ENCODE measurements at places on chromosomes 7 and 10. TPM values are rescaled to one million over a fixed set of nuclear protein-coding genes. Genes with fewer than 3 reads are reported as not detected.

HOXA6 gene
- not detected for total RNA-seq

CYP3A4 gene
- not detected for total RNA-seq

LEP gene
- total RNA-seq = not detected

DYNC1I1 gene
- total RNA-seq = 3.2 TPM

DNA sequence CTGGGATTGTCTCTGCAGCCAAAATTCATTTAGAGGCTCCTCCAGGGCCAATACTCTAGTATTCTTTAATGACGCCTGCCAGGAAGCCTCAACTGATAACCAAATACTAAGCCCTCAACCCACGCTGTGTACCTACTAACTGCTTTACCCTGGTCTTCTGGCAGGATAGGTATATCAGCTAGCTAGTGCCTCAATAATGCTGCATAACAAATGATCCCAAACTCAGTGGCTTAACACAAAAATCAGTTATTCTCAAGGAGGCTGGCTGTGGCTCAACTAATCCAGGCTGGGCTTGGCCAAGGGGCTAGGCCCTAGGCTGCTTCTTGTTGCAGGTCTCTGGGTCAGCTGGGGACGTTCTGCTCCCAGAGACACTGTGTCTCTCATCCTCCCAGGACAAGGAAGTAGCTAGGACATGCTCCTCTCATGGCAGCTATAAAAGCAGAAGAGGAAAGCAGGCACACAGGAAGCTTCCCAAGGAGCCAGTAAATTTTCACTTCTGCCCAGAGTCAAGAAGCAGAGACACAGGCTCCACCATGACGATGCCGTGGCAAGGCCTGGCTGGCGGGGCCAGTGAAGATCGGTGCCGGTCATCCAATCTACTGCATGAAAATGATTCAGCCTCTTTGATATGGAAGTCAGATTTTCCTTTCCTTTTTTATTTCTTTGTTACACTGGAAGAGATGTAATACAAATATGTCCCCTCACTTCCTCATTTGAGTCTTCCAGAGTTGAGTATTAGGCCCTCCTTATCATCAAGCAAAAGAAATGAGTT is 28.6 kb upstream of the COL13A1 start:
- H3K4me1 ChIP-seq = peaks cover 20% of the 10 kb centered on the region
- H3K4me3 ChIP-seq = no peak overlapping the region
- no peak overlapping the region for H3K27ac ChIP-seq
- no peaks in the 10 kb centered on the region for H3K36me3 ChIP-seq

DNA sequence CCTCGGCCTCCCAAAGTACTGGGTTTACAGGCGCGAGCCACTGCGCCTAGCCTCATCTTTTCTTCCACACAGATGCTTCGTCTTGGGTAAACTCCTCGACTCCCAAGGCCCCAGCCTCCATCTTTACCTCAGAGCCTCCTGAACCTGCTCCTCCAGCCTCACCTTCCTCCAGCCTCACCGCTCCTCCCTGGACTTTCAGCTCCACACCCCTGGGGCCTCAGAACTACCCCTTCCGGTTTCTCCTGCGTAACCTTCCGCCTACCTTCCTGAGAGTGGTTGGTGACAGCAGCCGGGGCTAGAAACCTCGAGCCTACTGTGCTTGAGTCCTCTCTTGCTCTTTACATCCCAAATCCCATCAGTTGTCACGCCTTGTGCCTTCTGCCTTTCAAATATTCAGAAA is 45.8 kb downstream of the FKBP6 start:
- no peak overlapping the region for H3K27ac ChIP-seq
- no peak overlapping the region for H3K4me3 ChIP-seq
- no peak for DNase-seq
- H3K27me3 ChIP-seq = peaks cover 6% of the 10 kb centered on the region
- H3K36me3 ChIP-seq = no peaks in the 10 kb centered on the region

DNA sequence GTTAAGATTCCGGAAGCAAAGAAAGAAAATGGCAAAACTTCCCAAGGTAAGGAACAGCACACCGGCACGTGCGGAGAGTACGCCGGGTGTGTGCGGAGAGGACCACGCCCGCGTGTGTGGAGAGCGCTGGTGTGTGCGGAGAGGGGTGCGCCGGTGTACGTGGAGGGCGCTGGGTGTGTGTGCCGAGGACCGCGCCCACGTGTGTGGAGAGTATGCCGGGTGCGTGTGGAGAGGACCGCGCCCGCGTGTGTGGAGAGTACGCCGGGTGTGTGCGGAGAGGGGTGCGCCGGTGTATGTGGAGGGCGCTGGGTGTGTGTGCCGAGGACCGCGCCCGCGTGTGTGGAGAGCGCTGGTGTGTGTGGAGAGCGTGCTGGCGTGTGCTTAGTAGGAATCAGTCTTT is 48.6 kb upstream of the DPYSL4 start:
- H3K4me1 ChIP-seq = no peaks in the 10 kb centered on the region
- H3K27ac ChIP-seq = no peak overlapping the region
- H3K36me3 ChIP-seq = no peaks in the 10 kb centered on the region
- no peak for DNase-seq
- H3K4me3 ChIP-seq = no peak overlapping the region
- H3K27me3 ChIP-seq = no peaks in the 10 kb centered on the region

DNA sequence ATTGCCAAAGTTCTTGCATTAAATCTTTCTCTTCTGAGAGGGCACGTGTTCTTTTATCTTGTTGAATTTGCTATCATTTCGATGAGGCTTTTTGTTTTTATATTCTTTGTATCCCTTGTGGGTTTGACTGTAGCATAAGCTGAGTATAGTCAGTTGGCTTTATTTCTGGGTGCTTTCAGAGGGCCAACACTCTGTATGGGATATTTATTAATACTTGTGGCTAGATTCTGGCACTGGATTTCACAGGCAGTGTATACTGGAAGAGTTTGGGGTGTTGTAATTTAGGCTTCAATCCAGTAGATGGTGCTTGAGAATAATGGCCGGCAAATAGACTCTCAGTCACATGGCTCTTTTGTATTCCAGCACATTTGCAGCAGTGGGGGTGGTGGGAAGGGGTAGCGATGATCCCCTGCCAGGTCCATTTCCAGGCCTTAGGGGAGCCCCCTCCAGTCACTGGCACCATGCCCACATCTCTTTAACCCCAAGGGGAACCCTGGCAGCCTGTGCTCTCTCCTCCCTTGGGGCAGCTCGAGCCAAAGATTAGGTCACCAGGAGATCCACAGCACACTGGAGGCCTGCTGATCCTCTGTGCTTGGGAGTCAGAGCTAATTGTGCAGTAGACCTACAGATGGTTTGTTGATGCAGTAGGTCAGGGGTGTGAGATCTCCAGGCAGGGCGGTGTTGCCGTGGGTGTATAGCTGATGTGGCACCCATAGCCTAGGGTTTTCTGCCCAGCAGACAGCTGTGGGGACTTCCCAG is 81.8 kb downstream of the PTPN20 start:
- peak; percentile 23 for DNase-seq
- no peaks in the 10 kb centered on the region for H3K27me3 ChIP-seq
- no peaks in the 10 kb centered on the region for H3K36me3 ChIP-seq

DNA sequence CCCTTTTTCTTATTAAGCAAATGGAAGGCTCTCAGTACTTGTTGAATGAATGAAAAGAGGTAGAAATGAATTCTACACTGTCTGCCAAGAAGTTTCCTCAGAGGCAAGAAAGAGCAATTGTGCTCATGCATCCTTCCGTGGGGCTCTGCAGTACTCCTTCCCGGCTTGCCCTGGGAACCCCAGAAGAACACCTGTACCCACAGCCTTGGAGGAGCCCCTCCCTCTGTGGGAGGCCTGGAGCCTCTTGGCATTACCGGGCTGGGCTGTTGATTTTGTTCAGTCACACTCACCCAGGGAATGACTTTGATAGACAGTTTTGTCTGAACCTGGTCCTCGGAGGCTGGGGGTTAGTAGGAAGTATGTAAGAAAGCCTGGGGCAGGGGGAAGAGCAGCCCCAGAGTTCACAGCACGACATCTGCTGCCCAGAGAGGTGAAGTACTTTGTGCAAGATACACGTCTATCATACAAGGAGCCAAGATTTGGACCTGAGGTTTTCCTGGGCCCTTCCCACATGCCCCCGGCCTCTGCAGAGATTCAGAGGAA is 134.8 kb upstream of the GDF10 start:
- H3K27me3 ChIP-seq = no peaks in the 10 kb centered on the region
- H3K27ac ChIP-seq = peak overlapping the region; percentile 75

- peaks cover 22% of the 10 kb centered on the region for H3K4me1 ChIP-seq
- no peak overlapping the region for H3K27ac ChIP-seq
- no peak overlapping the region for H3K4me3 ChIP-seq
- H3K36me3 ChIP-seq = no peaks in the 10 kb centered on the region
Observed at GRCh38 chr10:114401195-114401791, 3.0 kb downstream of the AFAP1L2 start.

- DNase-seq = no peak
- H3K4me1 ChIP-seq = no peaks in the 10 kb centered on the region
- no peaks in the 10 kb centered on the region for H3K36me3 ChIP-seq
- no peak overlapping the region for H3K4me3 ChIP-seq
- no peak overlapping the region for H3K27ac ChIP-seq
Observed at GRCh38 chr10:32771217-32771616, 186.8 kb downstream of the ITGB1 start.

DNA sequence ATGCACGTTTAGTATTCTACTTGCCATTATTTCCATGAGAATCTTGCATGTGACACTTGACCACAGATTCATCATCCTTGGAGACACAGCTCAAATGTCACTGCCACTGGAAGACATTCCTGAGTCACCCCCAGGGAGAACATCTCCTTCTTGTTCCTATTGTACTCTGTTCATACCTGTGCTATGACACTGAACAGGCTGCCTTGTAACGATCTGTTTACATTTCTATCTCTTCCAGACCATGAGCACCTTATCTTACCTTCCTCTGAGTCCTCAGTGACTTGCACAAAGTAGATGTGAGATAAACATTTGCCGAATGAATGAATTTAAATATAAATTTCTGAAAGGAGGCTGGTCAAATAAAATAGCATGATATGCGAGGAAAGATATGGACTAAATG is 331.9 kb upstream of the LRRN3 start:
- no peaks in the 10 kb centered on the region for H3K27me3 ChIP-seq
- no peak for DNase-seq
- H3K4me3 ChIP-seq = no peak overlapping the region
- H3K36me3 ChIP-seq = no peaks in the 10 kb centered on the region

DNA sequence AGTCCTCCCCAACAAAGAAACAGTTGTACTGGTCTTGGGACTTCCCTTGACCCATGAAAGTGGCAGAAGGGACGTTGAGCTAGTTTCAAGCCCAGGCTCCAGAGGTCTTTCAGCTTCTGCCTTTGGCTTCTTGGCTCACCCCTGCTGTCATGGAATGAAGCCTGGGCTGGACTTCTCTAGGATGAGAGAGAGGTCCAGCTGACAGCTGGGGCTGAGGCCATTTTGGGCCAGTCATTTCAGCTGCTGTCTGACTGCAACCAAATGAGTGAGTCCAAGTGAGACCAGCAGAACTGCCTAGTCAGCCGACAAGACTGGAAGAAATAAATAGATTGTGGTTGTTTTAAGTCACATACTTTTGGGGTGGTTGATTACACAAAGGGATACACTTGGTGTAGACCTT is 76.6 kb downstream of the TMEM178B start:
- H3K4me3 ChIP-seq = no peak overlapping the region
- H3K27ac ChIP-seq = no peak overlapping the region
- no peak for DNase-seq
- no peaks in the 10 kb centered on the region for H3K27me3 ChIP-seq

GRCh38 chr10:80156216-80156615 is 23.7 kb downstream of the PLAC9 start:
- peak; percentile 14 for DNase-seq
- H3K27me3 ChIP-seq = no peaks in the 10 kb centered on the region
- H3K4me3 ChIP-seq = no peak overlapping the region
- peaks cover 23% of the 10 kb centered on the region for H3K36me3 ChIP-seq

GRCh38 chr10:43091846-43092245 is 15.0 kb downstream of the RET start:
- no peak overlapping the region for H3K27ac ChIP-seq
- DNase-seq = no peak
- H3K4me3 ChIP-seq = no peak overlapping the region
- no peaks in the 10 kb centered on the region for H3K36me3 ChIP-seq

GRCh38 chr10:47151920-47152319 is 148.1 kb upstream of the GDF10 start:
- no peaks in the 10 kb centered on the region for H3K4me1 ChIP-seq
- no peaks in the 10 kb centered on the region for H3K27me3 ChIP-seq

GRCh38 chr10:53357587-53357986 is 585.0 kb upstream of the MBL2 start:
- H3K27me3 ChIP-seq = no peaks in the 10 kb centered on the region
- no peak overlapping the region for H3K4me3 ChIP-seq
- no peaks in the 10 kb centered on the region for H3K36me3 ChIP-seq
- DNase-seq = no peak

DNA sequence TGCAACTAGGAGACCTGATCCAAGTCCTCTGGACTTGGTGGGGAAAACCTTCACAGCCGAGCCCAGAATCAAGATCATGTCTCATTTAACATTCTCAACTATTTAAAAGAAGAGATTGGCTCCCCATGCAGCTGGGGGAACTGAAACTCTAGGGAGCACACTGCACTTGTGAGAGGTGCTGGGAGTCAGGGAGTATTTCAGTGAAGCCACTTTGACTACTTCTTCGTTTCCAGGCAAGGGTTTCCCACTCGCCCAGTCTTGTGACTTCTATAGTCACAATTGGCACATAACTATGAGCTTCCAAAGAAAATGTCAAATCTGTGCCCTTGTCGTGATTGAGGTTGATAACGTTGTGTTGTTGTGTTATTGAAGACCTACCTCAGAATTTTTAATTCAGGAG is 62.9 kb downstream of the AKR1B1 start:
- H3K27ac ChIP-seq = no peak overlapping the region
- H3K27me3 ChIP-seq = no peaks in the 10 kb centered on the region
- no peak overlapping the region for H3K4me3 ChIP-seq
- no peaks in the 10 kb centered on the region for H3K4me1 ChIP-seq
- no peak for DNase-seq
- no peaks in the 10 kb centered on the region for H3K36me3 ChIP-seq

DNA sequence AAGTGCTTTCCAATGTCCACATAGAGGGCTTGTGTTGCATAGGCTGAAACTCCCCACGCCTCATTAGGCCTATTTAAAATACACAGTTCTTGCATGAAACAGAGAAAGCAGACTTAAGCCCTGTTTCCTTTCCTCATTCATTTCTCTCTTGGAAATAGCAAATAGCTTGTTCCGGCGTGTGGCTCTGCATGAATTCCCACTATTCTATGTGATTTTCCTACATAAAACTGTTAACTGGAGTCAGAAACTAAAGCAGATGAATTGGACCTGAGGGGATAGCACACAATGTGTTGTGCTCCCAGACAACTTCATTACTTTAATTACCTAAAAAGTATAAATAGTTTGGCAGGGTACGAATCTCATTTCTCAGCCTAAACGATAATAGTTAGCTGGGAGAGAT is 981.5 kb downstream of the SORCS1 start:
- H3K4me3 ChIP-seq = no peak overlapping the region
- no peaks in the 10 kb centered on the region for H3K36me3 ChIP-seq
- no peak for DNase-seq
- no peaks in the 10 kb centered on the region for H3K27me3 ChIP-seq

GRCh38 chr10:10045765-10046028 is 972.0 kb upstream of the CELF2 start:
- no peak overlapping the region for H3K4me3 ChIP-seq
- H3K27me3 ChIP-seq = no peaks in the 10 kb centered on the region
